M059J (cell line): ENCODE measurements at places on chromosomes 1 and 21.

DNA sequence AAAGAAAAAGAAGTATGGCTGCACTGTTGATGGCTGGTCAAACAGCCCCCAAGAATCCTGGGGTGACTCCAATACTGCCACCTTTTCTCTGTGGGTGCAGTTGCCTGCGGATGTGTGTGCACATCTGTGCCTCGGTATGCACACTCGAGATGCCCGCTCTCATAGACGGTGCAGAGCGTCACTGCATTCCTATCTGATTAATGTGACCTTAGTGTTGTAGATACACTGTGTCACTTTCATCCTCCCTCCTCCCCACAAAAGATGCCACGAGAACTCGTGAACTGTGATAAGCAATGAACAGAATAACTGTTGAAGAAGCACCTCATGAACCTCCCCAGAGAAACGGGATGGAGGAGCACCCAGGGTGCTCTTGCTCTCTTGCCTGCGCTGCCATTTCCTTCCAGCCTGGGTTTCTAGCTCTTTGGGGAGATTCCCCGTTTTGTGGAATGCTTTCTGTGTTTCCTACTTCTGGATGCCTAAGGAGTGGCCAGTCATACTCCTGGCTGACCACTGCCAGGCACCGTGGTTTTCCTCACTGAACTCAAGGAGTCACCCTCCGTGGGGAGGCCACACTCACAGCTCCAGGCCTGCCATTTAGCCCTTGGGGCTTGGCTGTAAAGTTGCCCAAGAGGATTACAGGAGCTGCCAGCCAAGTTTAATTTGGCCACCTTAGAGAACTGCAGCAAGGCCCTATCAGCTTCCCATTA lies 32.0 kb downstream of the NTPCR start:
- peak; percentile 98 for DNase-seq

GRCh38 chr21:28332796-28333195 lies 659.9 kb downstream of the LTN1 start:
- no peak for DNase-seq

DNA sequence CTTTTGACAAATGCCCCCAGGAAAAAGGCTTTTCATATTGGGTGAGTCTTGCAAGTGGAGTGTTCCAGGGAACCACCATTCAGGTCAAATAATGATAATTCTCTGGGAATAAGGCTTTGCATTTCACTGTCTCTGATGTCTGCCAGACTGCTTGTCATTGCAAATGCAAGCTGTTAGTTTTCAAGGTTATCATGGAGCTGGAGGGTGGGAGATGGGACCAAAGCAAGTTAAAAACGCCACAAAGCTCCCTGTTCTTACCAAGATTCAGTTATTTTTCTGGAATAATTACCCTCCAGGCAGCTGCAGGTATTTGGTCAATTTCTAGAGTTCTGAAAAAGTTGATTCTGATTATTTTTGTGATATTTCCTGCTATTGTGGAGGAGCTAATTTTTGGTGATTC lies 210.1 kb downstream of the GPR52 start:
- no peak for DNase-seq

DNA sequence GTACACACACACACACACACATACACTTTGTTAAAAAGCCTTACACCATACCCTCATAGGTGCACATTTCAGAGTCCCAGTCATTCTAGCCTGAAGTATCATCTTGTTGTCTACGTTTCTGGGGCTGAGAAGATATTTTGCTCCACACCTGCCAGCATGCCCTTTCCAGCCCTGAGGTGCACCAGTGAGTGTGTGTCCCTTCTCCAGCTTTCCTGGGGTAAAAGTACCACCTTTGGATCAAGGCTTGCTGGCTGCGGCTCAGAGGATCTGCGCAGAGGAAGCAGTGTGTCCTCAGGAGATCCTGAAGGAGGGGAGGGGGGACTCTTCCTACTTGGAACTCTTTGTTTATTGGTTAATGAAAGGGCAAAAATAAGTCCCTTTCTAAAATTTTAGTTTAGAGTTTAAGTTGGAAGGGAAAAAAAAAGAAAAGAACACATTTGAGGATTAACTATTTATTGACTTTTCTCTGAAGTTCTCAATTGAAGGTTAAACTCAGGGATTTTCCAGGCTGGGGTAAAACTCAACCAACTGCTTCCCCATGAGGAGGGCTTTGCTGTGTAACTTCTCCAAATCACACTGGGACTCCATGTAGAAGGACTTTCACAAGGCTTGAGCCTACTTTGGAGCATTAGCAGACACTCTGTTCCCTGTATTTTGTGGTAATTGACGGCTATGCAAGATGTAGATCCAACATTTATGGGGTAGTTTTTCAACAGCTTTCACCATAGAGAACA lies 200.3 kb upstream of the SGIP1 start:
- no peak for DNase-seq

GRCh38 chr1:63155437-63155836 lies 166.9 kb upstream of the FOXD3 start:
- DNase-seq, result peak; percentile 8

DNA sequence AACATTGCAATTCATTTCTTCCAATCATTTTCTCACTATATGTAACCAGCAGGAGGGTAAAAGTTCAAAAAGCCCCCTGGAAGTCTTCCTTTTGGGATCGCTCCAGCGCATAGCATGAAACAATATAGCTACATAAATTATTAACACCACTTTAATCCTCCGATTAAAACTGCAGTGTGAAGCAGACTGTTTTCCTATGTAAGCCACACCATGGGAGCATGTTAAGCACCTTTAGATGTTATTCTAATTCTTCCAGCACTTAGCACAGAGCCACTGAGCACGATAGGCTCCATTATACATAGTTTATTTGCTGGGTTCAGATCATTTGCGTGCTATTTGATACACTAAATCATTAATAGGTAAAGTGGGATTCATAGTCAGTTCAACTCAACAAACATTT lies 18.4 kb upstream of the GADD45A start:
- DNase-seq, result no peak

DNA sequence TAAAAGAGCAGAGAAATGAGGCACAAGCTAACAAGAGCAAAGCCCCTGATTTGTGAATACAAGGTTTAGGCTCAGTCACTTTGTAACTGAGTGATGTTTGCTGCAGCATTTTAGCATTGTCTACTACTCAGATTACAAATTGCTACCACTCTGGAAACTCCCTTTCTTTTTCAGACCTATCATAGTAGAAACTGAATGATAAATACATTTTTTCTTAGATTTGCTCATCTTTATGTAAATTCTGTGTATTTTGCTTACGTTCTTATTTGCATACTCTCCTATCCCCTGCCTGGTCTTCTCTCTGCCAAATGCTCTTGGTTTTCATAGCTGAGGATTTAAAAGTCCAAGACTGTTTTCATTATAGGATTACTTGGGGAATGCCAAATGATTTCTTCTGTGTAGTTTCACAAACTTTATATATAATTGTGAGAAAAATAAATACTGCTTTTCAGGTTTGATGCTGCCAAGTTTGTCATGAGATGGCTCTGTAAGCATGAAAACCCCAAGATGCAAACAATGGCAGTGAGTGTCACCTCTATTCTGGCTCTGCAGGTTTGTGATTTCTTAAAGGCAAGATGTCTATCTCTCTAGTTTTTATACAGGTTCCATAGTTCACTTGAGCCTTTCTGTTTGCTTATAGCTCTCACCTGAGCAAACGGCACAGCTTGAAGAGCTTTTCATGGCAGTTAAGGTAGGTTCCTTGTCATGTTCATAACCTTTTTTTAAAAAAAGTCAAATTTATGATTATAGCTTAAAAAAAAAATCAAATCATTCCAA lies 24.7 kb downstream of the ZYG11A start:
- no peak for DNase-seq

DNA sequence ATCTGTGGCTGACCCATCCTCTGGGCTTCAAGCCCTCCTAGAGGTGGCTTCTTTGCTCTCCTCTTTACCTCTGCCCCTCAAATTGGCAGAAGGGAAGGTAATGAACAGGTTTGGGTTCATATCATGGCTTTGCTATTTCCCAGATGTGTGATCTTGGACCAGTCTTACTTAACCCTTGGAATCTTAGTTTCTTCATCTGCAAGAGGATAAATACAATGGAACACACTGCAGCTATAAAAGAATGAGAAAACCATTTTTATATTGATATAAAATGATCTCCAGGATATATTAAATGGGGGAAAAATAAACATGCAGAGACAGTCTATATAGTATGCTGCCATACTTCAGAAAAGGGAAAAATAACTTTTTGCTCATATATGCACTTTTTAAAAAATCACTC lies 5.6 kb downstream of the GLMP start:
- no peak for DNase-seq

GRCh38 chr1:206739411-206740076 lies 31.0 kb upstream of the IL19 start:
- peak; percentile 80 for DNase-seq

GRCh38 chr1:218558271-218558810 lies 213.2 kb downstream of the TGFB2 start:
- no peak for DNase-seq

- no peak for DNase-seq
Observed at GRCh38 chr1:71509051-71509595, 428.3 kb upstream of the ZRANB2 start.

- DNase-seq, result no peak
Observed at GRCh38 chr1:244647819-244648218, 5.1 kb upstream of the DESI2 start.

DNA sequence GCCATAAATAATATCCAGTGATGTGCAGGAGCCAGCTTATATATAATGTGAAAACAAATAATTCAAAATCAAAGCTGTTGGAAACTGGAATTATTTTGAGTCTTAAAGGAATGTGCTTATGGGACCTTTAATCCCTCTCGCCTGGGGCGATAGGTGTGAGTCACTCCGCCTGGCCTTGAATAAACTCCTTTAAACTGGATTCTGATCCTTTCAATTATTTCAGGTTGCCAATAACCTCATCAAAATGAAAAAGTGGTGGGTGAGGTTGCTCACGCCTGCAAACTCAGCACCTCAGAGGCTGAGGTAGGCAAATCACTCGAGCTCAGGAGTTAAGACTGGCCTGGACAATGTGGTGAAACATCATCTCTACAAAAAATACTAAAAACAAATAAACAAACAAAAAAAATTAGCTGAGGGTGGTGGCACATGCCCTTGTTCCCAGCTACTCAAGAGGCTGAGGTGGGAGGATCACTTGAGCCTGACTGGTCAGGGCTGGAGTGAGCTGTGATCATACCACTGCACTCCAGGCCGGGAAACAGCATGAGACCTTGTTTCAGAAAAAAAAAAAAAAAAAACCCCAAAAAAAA lies 11.4 kb upstream of the SLC2A5 start:
- DNase-seq, result peak; percentile 96

- no peak for DNase-seq
Observed at GRCh38 chr1:105785021-105785420, 1271.5 kb upstream of the PRMT6 start.

- DNase-seq, result no peak
Observed at GRCh38 chr1:87394513-87394912, 65.8 kb downstream of the LMO4 start.

DNA sequence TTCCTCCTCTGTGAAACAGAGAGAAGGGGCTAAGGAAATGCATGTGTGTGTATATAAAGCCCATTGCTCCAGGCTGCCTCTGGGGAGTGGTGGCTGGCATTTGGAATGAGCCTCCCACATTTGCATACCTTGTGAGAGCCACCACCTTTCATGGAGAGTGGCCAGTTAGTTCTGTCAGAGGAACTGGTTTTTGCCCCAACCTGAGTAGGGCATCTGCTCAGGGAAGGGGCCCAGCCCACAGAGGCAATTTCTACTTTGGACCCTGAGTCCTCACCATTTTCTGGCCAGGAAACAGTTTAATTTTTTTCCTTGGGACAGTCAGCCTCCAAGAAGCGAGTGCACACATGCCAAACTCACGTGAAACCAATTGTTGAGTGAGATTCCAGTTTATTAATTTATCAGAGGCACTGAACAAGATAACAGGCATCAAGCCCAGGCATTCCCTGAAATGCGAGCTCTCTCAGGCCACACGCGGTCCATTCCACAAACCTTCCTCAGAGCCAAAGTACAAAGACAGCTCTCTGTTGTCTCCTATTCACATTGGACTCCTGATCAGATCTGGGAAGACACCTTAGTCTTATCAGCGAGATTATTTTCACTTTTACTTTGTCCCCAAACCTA lies 1.0 kb upstream of the SLC6A9 start:
- no peak for DNase-seq

DNA sequence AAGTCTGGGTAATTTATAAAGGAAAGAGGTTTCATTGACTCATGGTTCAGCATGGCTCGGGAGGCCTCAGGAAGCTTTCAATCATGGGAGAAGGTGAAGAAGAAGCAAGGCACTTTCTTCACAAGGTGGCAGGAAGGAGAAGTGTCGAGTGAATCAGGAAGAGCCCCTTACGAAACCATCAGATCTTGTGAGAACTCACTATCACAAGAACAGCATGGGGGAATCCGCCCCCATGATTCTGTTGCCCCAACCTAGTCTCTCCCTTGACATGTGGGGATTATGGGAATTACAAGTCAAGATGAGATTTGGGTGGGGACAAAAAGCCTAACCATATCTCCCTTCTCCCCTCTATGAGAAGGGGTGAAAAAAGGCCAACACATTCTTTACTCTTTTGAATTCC lies 11.2 kb upstream of the IVNS1ABP start:
- no peak for DNase-seq

DNA sequence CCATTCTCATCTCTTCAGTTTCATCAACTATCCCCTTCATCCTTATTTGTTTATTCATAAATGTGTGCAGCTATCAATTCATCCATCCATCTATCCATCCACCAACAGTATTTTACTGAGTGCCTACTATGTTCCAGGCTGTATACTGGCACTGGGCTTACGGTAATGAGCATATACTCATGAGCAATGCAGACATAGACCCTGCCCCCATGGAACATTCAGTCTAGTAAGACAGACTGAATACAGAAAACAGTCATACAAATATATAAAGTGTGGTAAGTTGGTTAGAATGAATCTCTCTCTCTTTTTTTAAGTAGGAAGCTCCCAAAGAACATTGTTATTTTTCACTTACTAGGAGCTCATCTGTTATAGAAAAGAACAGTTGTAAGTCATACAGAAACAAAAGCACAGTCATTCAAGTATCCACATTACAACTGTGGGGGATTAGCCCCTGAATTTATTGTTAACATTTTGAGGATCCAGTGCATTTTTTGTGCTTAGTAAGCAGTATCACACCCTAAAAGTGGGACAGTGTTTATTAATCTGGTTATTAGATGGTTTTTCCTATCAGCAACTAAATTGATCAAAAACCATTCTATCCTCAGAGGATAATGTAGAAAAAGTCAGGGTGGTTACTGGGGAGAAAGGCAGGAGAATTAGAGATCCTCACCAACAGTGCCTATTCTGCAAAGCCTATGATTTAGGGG lies 3.6 kb downstream of the SLC16A4 start:
- no peak for DNase-seq

- peak; percentile 63 for DNase-seq
Observed at GRCh38 chr1:233518344-233518743, 95.6 kb upstream of the KCNK1 start.

DNA sequence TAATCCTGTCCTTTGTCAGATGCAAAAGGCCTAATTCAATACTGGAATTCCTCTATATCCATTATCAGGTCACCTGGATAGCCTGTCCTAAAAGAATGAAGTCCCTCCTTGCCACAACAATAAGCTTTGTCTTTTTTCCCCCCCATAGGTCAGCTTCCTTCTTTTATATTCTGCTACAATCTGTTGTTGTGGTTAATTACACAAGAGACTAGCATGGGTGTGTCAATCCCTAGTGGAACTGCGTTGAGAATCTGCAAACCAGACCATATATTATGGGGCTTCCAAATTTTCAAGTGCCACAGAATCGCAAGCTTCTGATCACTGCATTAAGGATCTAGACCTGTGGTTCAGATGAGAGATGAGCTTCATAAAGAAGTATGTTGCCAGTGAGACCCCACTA lies 349.6 kb downstream of the SMYD3 start:
- no peak for DNase-seq

- DNase-seq, result no peak
Observed at GRCh38 chr1:90512441-90512840, 204.7 kb downstream of the BARHL2 start.
